ENCODE measurements at places on chromosomes 6 and 20. TPM values are rescaled to one million over a fixed set of nuclear protein-coding genes. Genes with fewer than 3 reads are reported as not detected.

Gene CHRNA4
- not detected for total RNA-seq

Gene CST5
- total RNA-seq, result not detected

Gene KHDC1L
- not detected for total RNA-seq

Gene TRIM10
- total RNA-seq, result not detected

Gene COL21A1
- not detected for total RNA-seq

Gene DYNLT2
- total RNA-seq, result 1.1 TPM

Gene RWDD1
- total RNA-seq, result 92.8 TPM

Gene MUCL3
- total RNA-seq, result not detected

Data from IMR-90 (cell line).